Foreskin melanocyte (primary cell): ENCODE measurements at places on chromosomes 5 and 9.

DNA sequence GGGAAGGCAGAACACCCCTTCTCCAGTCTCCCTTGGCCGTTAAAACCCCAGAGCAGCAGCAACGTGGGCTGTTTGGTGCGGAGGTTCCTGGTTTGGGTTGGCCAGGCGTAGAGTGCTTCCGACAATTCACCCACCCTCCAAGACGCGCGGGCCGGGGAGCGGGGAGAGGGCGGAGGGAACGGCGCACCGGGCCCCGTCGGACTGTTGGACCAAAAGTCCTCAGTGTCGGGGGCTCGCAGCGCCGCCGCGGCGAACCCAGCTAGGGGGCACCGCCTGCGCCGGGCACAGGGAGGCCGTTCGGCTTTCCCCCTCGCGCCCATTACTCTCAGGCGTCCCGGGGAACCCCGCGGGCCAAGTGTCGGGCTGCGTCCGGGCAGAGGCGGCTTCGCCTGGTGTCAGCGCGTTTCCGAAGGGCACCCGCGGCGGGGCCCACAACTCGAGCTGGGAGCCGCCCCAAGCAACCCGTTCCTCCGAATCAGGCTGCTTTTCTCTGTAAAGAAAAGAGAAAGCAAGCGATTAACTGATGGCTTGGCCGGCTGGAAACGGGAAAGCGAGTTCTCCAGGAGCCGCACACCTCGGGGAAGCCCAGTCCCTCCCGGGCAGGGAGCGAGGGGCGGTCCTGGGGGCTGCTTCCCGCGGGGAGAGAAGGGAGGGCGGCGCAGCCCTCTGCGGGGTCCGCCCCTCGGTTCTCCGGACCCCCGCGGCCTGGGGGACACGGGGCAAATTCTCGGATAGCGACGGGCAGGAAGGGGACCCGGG, 145.5 kb downstream of the ERCC6L2 start:
- DNase-seq, result no peak

DNA sequence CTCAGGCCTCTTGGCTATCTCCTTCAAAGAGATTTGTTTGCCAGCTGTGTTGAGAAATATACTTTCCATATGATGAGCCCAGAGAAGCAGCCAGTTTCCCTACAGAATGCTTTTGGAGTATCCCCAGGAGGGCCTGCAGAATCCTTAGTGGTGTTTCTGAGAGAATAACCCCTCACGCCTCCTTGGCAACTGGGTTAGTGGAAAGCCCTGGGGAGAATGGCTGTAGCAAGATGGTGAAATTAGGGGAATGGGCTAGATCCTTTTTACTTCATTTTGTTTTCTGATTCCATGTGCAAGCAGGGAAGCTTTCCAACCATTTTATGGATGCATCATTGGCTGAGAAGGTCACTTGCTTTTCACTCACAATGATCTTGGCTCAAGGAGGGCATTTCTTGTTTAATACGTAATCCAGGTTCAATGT, 364.6 kb downstream of the DMRT2 start:
- DNase-seq, result no peak

DNA sequence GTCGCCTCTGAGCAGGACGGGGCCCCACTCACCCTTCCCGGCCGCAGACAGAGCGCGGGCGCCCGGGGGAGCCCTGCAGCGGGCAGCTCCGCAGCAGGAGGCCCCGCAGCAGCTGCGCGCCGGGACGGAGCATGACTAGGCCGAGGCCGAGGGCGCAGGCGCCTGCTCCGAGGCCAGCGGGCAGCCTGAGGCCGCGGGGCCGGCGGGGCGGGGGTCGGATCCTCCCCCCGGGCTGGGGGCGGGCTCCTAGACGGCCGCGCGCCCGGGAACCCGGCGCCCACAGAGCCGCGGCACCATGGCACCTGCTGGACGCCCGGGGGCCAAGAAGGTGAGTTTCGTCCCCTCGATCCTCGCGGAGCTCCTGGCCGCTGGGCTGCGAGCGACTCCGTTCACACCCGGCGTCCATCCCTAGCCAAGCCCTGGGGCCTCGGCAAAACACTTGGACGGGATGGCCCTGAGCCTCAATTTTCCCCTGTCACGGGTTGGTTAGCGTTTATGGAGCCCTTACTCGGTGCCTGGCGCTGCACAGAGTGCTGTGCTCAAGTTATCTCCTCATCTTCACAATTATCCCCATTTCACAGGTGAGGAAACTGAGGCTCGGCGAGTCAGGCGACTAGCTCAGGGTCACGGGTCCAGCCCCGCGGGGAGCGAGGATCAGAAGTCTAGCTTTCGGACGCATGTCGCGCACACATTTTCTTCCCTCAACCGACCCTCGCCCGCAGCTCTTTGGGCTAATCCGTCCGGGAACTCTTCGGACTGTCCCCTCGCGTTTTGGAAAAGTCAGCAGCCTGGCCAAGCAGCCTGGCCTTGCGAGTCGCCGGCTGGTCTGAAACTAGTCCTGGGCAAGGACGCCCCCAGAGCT, at the start of the genes BHMT2 and DMGDH:
TSS of gene BHMT2 (plus strand) at position 280 of the 862 bp plus-strand sequence. CDS start at position 296, 16 bp downstream.
TSS of gene DMGDH (minus strand) at position 187 of the 862 bp plus-strand sequence. CDS start at position 133, 54 bp downstream.
- DNase-seq, result no peak

GRCh38 chr9:128621730-128622455, 34.8 kb downstream of the DYNC2I2 start:
- DNase-seq, result no peak

GRCh38 chr5:2259494-2260107, 376.9 kb upstream of the IRX4 start:
- no peak for DNase-seq

DNA sequence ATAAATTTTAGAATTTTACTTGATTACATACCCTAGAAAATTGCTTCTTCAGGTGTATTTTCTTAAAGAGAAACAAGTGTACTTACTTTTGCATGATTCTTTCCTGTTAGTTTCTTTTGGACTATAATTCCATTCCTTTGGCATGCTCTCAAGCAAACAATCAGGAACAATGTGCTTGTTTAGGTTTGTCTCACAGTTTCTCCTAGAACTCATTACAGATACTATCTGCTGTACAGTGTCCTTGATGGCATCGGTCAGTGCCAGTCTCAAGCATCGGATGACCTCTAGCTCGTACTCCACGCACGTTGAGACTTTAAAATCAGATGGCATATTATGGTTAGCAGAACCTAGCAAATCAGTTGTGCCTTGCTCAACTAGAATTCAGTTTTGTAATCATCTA, 214.9 kb downstream of the KIAA0825 start:
- DNase-seq, result no peak

- no peak for DNase-seq
These were observed 722 bp downstream of the TBC1D9B start for GRCh38 chr5:179906795-179907555.

GRCh38 chr5:31751610-31752009, 112.7 kb downstream of the PDZD2 start:
- DNase-seq, result no peak

- no peak for DNase-seq
These were observed 13.1 kb upstream of the HSD17B4 start for GRCh38 chr5:119439140-119439631.

DNA sequence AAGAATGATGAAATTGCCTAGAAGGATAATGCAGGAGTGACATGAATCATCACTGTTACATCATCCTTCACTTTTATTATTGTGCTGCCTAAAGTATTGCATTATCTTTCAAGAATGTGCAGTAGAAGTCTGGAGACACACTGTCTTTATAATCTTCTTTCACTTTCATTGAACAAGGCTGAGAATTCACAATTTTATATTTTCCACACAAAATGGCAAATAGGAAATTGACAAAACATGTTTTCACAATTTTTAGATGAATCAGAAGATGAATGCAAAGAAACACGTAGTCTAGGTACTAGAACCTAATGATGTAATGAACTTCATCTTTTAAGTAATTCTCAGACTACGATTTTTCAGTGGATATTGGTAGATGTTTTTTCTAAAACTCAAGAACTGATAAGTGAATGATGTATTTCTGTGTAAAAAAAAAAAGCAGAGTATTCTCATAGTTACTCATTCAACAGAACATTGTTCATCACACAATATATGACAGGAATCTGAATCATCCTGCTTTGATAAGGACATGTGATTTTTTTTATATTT, 131.5 kb upstream of the GRHPR start:
- DNase-seq, result peak; percentile 10

GRCh38 chr5:105931881-105932421, 1738.8 kb downstream of the EFNA5 start:
- DNase-seq, result no peak

DNA sequence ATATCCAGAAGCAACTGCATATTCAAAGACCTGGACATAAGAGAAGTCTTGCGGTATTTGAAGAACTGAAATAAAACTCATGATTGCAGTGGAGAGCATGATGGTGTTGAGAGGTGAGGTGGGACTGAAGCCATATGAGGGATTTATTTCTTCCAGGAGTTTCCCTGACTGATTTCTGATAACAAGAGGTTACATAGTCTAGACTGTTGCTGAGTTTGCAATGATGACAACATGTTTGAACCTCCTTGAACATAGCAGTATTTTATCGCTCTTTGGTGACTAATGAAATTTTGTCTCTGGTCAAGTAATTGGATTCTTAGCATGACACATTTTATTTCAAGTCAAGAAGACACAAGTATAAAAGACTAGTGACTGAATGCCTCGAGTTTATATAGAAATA, 61.8 kb downstream of the ACTBL2 start:
- no peak for DNase-seq

GRCh38 chr5:174698156-174698555, 26.2 kb upstream of the MSX2 start:
- DNase-seq, result no peak

DNA sequence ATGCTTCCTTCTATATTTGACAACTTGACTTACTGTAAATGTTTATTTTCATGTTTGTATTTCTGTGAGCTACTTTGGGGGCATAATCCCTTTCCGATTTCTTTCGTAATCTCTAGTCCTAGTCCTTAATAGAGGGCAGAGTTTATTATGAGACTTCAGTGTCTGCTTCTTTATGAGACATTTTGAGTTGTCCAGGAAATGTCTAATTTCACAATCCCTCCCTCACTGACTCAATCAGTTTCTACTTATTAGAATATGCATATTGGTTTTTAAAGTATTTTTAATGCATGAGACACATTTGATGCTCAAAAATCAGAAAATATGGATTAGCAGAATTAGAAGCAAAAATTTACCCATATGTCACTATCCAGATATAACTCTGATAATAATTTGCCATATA, 160.9 kb downstream of the FOCAD start:
- no peak for DNase-seq

- no peak for DNase-seq
These were observed 6.5 kb downstream of the CAST start for GRCh38 chr5:96668725-96669124.

DNA sequence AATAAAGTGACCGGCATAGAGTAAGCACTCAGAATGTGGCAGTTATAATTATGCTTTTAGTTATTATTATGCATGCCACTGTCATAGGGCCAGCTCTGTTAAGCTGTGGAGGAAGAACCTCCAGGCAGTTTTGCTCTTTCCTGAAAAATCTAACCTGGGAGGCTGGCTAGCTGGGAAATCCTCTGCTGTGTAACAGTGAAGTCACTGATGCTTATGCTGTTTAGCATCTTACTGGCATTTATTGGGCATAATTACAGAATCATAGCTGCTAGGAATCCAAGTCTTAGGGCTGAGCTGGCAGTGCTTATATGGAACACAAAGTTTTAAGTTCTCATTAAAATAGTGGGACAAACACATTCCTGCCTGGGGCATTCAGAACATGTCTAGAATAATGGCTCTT, 5.5 kb upstream of the GSN start:
- DNase-seq, result no peak

GRCh38 chr5:10471677-10472076, 30.0 kb downstream of the ROPN1L start:
- DNase-seq, result no peak

- no peak for DNase-seq
These were observed 12.0 kb downstream of the PRRX2 start for GRCh38 chr9:129677456-129677855.

GRCh38 chr5:167889276-167889675, 402.2 kb upstream of the WWC1 start:
- no peak for DNase-seq

- no peak for DNase-seq
These were observed 99.1 kb downstream of the ENC1 start for GRCh38 chr5:74541381-74541781.

DNA sequence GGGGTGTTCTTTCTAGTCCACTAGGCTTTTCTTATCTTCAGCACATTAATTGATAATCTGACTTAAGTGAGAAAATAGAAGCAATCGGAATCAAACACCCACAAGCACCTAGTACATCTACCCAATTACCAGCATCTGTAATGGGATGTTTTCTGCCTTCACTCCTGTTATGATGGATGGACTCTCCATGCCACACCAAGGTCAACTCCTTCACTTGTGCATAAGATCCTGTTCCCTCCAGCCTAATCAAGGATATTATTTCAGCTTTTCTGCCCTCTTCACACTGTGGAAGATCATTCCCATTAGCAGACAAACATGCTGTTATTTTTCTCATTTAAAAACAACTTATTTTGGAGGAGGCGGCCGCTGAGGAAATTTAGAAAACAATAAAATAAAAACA, 162.0 kb upstream of the EDIL3 start:
- DNase-seq, result no peak

DNA sequence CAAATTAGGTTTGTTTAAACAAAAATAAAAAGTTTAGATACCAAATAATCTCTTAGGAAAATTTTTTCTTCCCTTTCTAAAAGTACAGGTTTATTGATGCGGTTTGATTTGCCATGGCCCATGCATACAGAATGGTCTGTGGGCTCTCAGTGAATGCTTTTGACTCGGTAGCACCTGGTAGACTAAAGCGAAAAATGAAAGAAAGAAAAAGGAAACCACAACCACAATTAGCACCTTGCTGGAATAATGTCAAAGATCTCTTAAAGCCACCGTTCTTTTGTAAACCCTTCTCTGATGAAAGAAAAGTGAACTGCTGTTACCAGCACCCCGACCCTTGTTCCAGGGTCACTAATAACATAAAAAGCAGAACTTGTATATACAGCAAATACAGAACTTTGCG, 157.9 kb downstream of the NFIB start:
- no peak for DNase-seq

DNA sequence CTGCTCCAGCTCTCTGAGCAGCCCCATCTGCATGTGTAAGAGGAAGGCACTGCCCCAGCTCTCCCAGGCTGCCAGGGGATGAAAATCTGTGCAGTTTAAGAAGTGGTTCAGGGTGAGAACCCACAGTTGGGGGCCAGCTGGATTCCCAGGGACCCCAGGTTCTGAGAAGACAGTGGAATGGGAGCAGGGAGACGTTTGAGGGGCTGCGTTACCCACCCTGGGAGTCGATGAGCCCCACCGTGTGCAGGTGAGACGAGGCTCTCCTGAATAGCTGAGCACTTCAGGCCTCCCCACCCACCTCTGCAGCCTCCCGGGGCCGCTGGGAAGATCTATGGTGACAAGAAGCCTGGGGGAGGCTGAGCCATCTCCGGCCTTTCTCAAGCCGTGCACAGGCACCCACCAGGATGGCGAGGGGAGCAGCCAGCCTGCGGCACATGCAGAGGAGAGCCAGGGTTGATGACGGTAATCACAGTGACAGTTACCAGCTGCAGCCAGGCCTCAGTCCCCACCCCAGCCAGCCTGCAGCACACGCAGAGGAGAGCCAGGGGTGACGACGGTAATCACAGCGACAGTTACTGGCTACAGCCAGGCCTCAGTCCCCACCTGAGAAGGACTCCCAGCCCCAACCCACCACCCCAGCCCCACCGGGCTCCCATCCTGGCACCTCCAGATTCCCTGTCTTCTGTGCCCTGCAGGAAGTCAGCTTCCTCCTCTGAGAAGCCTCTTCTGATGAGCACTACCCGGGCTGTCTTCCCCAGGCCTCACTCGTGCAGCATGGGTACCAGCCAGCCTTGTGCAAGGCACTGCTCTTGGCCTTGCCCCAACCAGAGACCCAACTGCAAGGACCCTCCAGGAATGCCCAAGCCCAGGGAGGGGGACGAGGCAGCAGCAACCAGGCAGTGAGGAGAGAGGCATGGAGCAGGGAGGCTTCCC, 150.8 kb upstream of the PPP1R26 start:
- no peak for DNase-seq
